ENCODE measurements at places on chromosomes 1 and 21.

- no peak for DNase-seq
These were observed 4.8 kb downstream of the ARPC5 start for GRCh38 chr1:183630748-183631147.

- no peak for DNase-seq
These were observed 22.7 kb upstream of the AADACL3 start for GRCh38 chr1:12692967-12693782.

GRCh38 chr1:210344706-210345105 is 16.0 kb downstream of the HHAT start:
- DNase-seq, result no peak

DNA sequence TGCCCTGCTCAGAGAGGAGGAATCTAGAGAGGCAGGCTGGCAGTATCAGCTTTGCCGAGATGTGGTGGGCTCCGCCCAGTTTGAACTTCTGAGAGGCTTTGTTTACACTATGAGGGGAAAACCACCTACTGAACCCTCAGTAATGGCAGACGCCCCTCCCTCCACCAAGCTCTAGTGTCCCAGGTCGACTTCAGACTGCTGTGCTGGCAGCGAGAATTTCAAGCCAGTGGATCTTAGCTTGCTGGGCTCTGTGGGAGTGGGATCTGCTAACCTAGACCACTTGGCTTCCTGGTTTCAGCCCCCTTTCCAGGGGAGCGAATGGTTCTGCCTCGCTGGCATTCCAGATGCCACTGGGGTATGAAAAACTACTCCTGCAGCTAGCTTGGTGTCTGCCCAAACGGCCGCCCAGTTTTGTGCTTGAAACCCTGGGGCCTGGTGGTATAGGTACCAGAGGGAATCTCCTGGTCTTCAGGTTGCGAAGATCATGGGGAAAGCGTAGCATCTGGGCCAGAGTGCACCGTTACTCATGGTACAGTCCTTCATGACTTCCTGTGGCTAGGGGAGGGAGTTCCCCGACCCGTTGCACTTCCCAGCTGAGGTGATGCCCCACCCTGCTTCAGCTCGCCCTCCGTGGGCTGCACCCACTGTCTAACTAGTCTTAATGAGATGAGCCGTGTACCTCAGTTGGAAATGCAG is 43.6 kb downstream of the C21orf91 start:
- no peak for DNase-seq

- peak; percentile 5 for DNase-seq
These were observed 14.6 kb downstream of the EFCAB7 start for GRCh38 chr1:63537940-63538339.

- no peak for DNase-seq
These were observed 13.9 kb downstream of the UBIAD1 start for GRCh38 chr1:11286735-11287410.

- peak; percentile 91 for DNase-seq
These were observed 16.7 kb downstream of the SPATA21 start for GRCh38 chr1:16420424-16421118.

DNA sequence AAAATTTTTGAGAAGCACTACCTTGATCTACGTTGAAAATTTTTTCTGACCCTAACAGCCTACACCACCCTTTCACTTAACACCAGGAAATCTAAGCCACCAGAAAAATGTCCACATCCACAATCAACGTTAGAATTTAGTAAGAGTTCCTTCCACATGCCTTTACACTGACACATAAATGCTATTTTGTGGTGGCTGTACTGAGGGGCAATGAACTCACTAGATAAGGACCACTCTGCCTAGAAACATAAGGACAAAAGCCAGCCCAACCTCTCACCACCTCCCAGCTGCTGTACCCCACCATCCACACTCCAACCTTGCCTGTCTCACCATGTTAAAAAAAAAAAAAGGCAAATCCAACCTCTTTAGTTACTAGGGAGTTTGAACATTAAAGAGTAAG is 29.8 kb downstream of the PARP1 start:
- DNase-seq, result no peak

DNA sequence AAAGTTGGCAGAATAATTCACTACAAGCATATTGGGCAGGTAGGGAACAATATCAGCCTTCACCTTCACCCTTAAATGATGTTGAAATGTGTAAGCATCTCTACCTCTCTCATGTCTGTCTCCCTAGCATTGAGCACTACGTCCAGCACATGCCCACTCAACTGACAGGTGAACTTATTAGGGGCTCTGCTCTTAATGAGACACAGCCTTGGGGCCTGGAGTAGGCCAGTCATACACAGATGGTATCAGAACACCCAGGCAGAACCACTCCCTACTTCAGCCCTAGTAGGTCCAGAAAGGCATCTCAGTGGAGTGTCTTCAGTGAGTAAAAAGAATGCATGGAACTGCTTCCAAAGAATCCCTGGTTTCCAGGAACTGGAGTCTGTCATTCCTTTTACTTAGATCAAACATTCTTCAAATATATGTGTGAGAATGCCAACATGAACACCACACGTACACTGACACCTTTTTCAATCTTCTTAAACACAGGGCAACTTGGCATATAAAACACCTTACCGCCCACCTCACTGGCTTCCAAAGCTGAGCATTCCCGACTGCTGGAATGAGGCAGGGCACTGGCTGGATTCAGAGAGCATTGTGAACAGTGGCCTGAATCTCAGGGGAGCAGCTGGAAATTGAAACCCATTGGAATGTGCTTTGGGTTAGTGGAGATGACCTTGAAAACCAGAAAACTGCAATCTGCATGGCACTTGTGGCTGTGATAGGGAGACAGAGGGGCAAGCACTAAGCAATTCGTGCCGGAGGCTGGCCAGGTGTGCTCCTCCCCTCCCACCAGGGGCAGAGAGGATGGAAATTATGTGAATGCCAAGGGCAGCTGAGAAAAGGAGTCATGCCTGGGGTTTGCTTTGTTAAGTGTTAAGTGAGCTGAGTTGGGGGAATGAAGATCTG is 24.2 kb upstream of the HSD3B1 start:
- DNase-seq, result no peak

DNA sequence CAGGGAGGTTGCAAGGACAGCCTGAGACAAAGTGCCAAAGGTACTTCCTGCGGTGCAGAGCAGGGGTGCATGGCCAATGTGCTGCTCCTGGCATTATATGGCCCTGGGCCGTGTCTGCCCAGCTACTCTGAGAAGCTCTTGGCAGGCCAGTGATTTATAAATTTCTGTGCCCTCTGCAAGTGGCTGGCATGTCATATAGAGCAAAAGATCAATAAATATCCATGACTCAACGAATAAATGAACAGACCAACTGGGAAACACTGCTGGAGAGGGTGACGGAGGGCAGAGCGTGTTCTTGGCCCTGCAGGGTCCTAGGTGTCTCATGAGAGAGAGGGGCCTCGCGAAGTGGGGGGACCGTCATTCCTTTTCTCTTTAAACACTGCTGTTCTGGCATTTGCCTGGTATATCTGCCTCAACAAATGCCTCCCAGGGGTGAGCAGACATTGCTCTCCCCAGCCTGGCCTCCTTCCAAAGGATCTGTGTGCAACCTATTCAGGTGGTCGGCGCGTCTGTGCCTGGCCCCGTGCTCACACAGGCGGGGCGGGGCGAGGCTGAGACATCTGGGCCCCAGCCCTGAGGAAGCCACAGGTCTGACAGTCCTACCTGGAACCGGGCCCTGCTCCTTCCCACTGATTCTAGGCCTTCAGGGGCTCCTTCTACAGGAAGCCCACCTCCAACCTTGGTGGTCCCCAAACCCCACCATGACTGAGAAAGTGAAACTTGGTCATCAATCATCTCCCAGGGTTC is 82.3 kb downstream of the MRPL37 start:
- DNase-seq, result no peak

DNA sequence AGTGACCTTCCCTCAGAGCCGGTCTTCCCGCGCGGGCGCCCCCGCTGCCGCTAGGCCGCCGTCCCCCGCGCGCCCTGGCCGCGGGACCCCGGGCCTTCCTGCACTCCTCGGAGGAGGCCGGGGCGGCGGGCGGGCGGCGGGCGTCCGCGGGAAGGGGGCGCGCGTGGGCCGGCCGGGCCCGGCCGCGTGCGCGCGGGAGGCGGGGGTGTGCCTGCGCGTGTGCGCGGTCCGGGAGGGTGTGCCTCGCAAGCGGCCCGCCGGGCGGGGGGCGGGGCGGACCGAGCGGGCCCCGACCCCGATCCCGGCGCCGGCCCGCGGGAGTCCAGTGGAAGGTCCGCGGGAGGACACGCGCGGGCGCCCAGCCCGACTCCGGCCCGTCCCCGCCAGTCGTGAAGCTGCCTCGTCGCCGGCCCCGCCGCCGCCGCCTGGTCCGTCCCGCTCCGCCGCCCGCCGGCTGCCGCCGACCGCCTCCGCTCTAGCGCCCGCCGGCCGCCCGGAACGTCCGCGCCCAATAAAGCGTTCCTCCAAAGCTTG is 438 bp downstream of the MRPS6 start:
- no peak for DNase-seq

DNA sequence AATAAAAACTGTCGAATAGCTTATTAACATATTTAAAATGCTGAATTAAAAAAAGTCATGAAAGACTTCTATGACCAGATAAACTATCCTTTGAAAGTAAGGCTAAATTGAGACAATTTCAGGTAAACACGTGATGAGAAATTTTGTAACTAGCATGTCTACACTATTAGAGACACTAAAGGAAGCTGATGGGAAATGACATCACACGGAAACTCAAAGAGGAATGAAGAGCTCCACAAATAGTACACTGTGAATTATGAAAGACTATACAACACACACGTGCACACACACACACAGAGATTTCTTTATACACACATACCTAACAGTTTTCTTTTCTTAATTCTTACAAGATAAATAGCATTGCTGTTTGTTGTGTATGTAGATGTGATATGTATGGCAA is 70.9 kb upstream of the PLA2G4A start:
- DNase-seq, result no peak

GRCh38 chr1:103424650-103425049 is 100.8 kb upstream of the RNPC3 start:
- no peak for DNase-seq

- DNase-seq, result no peak
These were observed 28.8 kb downstream of the ZP4 start for GRCh38 chr1:237861944-237862343.

GRCh38 chr1:54312796-54313316 is 93.3 kb downstream of the SSBP3 start:
- peak; percentile 60 for DNase-seq

- DNase-seq, result peak; percentile 77
These were observed at the start of gene SLC35D1 for GRCh38 chr1:67053785-67054772. Gene SLC35D1 (minus strand): TSS chr1:67054148. CDS start chr1:67054013, 135 bp downstream.

DNA sequence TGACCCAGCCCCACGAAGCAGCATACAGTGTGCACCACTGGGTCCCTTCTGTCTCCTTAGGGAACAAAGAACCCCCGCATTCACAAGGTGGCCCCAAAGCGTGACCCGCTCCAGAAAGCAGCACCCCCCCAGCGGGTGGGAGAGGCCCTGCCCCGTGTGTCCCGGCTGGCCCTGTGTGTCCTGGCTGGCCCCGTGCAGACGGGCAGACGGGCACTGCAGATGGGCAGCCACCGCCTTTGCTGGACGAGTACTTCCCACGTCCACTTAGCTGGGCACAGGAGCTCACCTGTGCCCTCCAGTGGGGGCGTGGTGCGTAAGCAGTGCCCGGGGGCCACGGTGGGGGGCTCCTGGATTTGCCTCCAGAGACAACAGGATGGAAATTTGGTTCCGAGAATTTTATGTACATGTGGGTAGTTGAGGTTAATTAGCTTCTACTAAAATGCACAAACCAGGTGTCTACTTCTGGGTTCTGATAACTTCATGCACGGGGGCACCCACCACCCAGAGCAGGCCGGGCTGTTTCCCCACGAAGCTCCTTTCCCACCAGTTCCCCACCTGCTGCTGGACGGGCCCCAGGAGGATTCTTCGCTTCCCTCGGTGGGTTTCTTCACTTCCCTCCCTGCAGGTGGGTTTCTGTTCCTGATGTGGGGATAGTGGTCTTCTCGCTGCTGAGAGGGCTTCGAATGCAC is 33.2 kb upstream of the SLC19A1 start:
- DNase-seq, result no peak

DNA sequence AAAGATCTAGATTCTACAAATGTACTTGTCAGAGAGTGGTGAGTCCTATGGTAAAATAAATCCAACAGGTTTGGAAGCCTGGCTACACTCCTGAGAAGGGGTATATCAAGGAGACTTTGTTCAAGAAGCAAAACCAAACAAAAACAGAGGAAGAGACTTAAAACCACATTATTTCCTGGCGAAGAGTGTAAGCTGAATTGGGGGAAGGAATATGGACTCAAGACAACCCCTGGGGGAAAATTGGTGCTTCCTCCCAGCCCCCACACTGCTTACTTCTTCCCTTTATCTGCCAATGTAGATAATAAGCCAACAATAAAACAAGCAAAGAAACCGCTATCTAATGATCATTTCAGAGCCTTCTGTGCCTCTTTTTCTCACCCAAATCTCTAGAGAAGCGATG is 48.4 kb upstream of the ZBTB18 start:
- DNase-seq, result peak; percentile 73

DNA sequence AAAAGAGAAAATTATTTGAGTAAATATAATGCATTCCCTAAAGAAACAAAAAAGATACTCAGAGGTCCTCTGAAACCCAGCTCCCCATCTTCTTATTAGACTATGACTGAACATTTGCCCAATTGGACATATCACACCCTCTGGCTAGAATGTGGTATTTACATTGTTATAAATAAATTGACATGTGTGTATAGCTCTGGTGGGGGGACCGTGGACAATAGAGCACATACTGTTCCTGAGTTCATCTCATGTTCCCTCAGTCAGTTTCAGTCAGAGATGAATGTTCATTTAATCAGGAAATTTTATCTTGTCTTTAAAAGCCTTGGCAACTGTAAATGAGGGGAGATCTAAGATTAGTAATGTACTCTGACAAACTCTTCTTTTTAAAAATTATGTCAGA is 459.3 kb upstream of the ADAMTS5 start:
- no peak for DNase-seq

- DNase-seq, result no peak
These were observed 200.6 kb downstream of the DUSP10 start for GRCh38 chr1:221541296-221541695.

- DNase-seq, result no peak
These were observed 52.9 kb downstream of the SUCO start for GRCh38 chr1:172585861-172586260.

DNA sequence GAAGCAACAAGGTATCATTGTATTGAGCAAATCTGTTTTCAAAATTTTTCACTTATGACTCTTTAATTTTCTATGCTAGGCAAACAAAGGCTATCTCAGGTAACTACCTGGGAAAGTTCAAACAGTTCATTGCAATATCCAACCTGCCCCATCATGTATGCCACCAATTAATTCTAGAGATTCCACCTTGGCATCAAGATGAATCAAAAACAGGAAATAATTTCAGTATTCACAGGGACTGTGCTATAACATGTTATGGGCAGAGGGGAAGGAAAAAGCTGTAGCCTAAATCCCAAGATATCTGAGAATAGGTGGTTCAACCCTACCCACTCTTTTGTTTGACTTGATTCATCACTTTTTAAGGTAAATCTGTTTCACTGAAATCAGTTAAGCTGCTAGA is 67.5 kb upstream of the SH3GLB1 start:
- DNase-seq, result no peak

- no peak for DNase-seq
These were observed 70.9 kb downstream of the RRAGC start for GRCh38 chr1:38788341-38789336.

GRCh38 chr1:17630048-17630830 is 90.7 kb downstream of the ARHGEF10L start:
- DNase-seq, result no peak

GRCh38 chr1:58710190-58711085 is 10.6 kb upstream of the MYSM1 start:
- no peak for DNase-seq

- no peak for DNase-seq
These were observed 127.9 kb downstream of the DNM3 start for GRCh38 chr1:171969226-171969625.

GRCh38 chr1:3651930-3652547 is at the start of gene TP73:
Gene TP73 (plus strand): TSS chr1:3652516. CDS start chr1:3682366, 29,850 bp downstream.
- DNase-seq, result no peak
